ENCODE measurements at places on chromosomes 7 and 10.

GRCh38 chr10:117662126-117662525 lies 119.6 kb downstream of the EMX2 start:
- no peak for ATAC-seq

- peak; percentile 97 for ATAC-seq
Measured at GRCh38 chr7:17298102-17298839, at the start of gene AHR. Gene AHR, plus strand, starts transcription at chr7:17298652. Its CDS starts 613 bp downstream, at chr7:17299265.

GRCh38 chr7:38448054-38448453 lies 174.6 kb upstream of the TARP start:
- no peak for ATAC-seq

DNA sequence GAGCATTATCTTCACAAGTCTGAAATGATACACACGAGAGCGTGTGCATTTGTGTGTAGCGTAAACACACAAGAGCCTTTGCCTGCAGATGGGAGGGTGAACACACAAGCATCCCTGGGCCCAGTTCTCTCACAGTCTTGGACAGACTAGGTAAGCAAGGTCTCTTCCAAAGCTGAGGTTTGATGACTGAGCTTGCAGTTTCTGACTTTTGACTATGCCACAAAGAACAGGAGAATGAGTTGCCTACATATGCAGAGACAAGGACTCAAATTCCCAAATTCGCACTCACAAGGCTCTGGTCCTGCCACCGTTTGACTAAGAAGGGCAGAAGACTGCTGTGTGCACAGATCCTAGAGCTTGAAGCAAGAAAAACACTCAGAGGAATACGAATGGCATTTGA lies 55.8 kb downstream of the FAM53B start:
- ATAC-seq = no peak

- no peak for ATAC-seq
Measured at GRCh38 chr10:58733436-58733835, 220.8 kb downstream of the BICC1 start.

DNA sequence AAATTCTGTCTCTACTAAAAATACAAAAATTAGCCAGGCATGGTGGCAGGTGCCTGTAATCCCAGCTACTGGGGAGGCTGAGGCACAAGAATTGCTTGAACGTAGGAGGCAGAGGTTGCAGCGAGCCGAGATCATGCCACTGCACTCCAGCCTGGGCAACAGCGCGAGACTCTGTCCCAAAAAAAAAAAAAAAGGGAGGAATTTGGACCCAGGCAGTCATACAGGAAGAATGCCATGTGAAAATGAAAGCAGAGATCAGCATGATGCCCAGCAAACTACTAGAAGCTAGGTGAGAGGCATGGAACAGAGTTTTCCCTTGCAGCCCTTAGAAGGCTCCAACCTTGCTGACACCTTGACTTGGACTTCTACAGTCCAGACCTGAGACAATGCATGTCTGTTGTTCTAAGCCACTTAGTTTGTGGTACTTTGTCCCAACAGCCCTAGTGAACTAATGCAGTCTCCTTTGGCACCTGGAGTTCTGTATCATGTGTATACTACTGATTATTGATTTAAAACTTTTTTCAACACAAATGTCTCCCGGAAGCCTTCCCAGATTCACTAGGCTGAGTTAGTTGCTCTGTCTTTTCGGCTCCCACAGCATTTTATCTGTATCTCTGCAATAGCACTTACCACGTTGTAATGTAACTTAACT lies 10.2 kb upstream of the BAG3 start:
- ATAC-seq = no peak

DNA sequence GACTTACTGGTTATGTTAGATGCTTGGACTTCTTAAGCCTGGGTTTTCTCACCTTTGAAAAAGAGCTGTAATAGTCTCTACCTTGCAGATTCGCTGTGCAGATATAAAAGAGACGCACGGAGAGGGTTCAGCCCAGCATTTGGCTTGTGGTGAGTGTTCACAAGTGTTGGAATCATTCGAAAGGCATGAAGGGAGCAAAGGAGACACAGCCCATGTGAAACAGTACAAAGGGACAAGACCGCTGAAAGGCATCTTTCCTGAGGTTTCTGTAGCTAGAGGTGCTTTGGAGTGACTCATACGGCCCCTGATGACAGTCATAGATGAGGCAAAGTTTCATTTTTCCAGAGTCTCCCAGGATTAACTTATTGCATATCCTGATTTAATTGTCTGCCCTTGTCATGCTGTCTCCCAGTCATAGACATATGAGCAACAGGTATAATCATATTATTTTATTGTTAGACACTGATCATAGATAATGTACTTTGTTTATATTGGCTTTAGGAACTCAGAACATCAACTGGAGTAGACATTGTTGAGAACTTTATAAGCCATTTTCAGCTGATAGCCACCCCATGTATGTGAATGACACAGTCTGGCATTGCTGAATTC lies 171.1 kb downstream of the ADRA2A start:
- ATAC-seq = no peak

DNA sequence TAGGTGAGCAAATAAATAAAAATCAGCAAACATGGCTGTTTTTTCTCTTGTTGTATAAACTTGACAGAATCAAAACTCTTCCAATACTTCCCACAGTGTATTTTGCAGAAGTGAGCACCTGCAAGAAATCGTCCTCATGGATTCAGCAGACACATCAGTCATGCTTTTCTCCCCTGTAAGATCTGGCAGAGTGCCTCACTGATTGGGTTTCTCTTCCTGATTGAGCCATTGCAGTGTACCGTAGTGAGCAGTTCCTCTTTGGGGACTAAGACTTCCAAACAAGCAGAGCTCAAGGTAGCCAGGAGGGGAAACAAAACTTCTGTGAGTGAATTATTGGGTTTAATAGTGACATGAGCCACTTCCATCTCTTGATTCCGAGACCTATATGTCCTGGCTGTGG lies 2.2 kb upstream of the CCDC3 start:
- ATAC-seq = no peak

DNA sequence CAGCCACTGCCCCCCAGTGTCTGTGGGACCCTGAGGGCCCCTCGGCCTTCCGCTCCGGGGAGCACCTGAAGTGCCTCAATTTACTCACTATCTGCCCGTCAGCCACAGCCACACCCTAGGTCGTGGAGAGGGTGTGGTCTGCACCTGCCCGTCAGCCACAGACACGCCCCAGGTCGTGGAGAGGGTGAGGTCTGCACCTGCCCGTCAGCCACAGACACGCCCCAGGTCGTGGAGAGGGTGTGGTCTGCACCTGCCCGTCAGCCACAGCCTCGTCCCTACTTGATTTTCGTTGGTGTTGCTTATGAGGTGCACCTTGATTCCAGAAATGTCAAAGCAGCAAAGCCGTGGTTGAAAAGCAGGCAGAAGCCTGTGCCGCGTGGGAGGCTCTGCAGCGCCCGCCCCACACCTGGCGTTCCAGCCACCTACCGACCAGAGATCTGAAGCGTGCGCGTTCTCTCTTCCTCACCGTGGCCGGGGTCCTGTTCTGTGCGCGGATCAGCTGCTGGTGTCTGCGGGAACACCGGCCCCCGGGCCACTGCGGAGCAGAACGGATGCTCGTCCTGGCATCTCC lies 101.6 kb downstream of the DYNC2I1 start:
- peak; percentile 100 for ATAC-seq

DNA sequence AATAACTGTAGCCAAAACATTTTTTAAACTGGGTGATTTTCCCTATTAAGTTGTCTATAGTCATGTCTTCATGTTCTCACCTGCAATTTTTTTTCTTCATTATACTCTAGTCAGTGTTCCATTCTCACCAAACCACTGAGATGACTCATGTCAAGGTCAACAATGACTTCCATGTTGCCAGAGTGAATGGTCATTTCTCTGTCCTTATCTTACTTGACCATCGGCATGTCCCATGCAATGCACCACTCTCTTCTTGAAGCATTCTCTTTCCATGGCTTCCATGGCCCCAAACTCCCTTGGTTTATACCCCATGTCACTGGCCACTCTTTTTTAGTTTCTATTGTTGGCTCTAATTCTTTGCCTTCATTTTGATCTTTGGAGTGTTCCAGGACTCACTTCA lies 173.9 kb downstream of the PPP1R17 start:
- no peak for ATAC-seq

DNA sequence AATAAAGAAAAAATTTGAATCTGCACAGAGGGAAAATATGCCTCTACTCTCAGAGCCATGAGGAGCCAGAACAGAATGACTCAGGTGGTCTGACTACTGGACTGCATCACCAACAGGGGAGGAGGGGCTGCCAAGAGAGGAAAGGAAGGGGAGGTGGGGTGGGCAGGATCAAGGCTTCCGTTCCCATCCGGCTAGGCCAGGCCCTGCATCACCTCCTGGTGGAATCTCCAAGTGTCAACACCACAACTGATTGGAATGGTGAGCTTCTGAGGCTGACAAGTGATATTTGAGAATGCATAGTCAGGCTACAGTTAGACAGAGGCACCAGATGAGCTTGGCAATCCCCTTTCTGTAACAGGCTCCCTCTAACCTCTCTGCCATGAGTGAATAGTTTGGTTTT lies 10.4 kb upstream of the GPR26 start:
- no peak for ATAC-seq

DNA sequence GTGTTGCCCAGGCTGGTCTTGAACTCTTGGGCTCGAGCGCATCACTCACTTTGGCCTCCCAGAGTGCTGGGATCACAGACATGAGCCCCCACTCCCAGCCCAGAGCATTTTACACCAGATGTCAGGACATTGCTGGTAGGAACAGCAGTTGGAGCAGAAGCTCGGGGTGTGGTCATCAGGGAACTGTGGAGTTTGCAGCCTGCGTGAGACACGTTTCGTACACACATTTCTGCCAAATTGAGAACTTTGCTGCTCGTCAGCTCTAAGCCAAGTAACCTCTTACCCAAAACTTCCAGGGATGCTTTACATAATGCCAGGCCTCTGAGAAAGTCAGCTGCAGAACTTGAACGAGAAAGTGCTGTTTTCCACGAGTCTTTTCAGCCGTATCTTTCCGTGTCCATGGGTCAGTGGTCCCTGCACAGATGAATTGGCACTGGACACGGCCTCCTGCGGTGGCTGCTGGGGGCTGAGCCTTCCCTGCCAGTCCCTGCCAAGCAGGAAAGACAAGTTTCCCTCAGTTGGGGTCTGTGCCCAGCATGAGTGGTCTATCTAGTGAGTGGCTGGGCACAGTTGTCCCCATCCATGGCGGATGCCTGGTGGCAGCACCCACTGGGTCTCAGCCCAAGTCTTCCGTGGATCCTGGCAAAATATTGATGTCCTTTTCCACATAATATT lies 54.4 kb downstream of the DNAJB6 start:
- no peak for ATAC-seq

GRCh38 chr10:12938271-12938670 lies 63.2 kb downstream of the CCDC3 start:
- ATAC-seq = peak; percentile 15

GRCh38 chr10:68989317-68989990 lies 851 bp downstream of the KIFBP start:
- no peak for ATAC-seq

All from esophagus mucosa (tissue), 1 donor.